Activated naive CD4-positive, alpha-beta T cell treated with anti-CD3 and anti-CD28 coated beads, Interleukin-2, amount 50 U/mL, for 16 hours (primary cell): ENCODE measurements at places on chromosomes 13 and 19.
A peak's percentile ranks its signal among the peaks of the same experiment; 100 is the strongest.

- no peak for DNase-seq
Observed at GRCh38 chr19:18906605-18907519, 10.9 kb upstream of the CERS1 start.

DNA sequence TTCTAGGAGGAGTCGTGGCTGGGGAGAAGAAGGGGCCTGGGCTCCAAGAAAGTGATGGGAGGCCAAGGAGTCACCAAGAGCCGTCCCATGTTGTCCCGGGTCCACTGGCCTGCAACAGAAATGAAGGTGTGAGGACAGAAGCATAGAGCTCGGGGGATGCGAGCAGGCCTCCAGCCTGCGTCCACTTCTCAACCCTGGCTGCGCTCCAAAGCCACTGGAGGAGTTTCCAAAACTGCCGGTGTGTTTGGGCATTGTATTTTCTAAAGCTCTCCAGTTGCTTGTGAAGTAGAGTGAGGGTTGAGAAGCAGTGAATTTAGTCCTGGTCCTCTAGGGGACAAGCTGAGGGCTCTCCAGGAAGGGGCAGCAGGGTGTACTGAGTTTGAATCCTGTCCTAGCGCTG lies 13.0 kb downstream of the FFAR2 start:
- DNase-seq = no peak

DNA sequence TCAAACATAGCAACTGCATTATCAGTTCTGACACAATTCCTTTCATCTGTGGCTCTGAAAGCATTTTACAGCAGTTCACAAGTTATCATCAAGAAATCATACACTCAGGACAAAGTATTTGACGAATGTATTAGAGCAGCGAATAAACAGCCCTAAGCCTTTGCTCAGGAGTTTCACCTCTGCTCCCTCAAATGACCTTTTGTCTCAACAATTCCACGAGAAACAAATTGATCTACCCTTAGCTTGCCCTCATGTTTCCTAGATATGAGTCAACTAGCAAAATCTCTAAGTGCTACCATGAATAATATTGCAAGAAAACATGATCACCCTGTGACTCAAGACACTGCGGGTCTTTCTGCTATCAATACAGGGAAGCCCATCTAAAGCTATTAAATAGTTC lies 396.1 kb downstream of the EFNB2 start:
- no peak for DNase-seq

- DNase-seq = peak; percentile 33
Observed at GRCh38 chr19:54114340-54115108, 933 bp downstream of the TFPT start.

- no peak for DNase-seq
Observed at GRCh38 chr19:15296353-15296752, 36.0 kb downstream of the BRD4 start.

- DNase-seq = no peak
Observed at GRCh38 chr13:18949970-18950369, 231.7 kb downstream of the TUBA3C start.

DNA sequence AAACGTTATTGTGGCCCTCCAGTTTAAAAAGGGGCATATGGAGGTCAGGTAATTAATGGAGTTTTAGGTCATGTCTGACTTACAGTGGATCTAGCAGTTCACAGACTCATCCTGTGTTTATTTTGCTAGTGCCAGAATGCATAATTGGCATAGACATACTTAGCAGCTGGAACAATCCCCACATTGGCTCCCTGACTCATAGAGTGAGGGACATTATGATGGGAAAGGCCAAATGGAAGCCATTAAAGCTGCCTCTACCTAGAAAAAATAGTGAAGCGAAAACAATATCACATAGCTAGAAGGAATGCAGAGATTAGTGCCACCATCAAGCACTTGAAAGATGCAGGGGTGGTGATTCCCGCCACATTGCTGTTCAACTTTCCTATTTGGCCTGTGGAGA lies 610.7 kb downstream of the SLITRK5 start:
- DNase-seq = no peak
